ENCODE measurements at places on chromosomes 4 and X.

- DNase-seq, result no peak
These were observed 139.2 kb downstream of the SHOX start for GRCh38 chrX:769796-770195.

DNA sequence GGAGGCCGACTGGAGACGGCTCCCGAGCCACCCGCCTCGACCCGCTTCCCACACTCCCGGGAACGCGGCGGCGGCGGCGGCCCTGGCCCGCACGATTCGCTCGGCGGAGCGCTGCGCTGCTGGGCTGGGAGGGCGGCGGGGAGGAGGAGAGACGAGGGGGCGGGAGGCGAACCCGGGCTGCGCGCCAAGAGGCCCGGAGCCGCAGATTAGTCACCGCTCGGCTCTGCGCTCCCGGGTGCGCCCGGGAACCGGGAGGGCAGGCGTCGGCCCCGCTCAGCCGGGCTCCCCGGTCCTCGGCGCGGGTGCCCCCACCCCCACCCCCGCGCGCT, 11.2 kb upstream of the BCOR start:
- peak; percentile 56 for DNase-seq

DNA sequence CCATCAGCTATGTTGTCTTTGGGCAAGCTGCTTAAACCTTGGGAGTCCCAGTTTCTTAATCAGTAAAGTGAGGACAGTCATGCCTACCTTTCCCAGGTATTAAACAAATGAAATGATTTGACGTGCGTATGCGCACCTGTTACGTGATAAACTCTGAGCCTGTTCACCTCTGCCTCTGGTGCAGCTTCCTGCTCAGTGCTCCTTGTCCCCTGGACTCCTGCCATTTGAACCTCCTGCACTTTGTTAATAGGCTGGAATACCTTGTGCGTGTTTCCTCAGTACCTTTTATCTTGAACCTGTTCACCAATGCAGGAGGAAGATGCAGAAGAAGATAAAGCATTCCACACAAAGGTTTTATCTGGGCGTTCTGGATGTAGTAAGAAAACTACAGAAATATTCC, 211.9 kb downstream of the CEP135 start:
- DNase-seq, result no peak

DNA sequence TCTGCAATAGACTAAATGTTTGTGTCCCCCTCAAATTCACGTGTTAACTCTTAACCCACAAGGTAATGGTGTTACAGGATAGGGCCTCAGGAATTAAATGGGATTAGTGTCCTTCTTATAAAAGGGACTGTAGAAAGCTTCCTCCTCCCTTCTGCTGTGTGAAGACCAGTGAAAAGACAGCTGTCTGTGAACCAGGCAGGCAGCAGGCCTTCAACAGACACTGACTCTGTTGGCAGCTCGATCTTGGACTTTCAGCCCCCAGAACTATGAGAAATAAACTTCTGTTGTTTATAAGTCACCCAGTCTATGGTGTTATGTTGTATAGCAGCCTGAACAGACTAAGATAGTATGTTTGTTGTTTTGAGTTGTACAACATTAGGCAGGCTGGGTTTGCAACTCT, 208.1 kb downstream of the GBA3 start:
- no peak for DNase-seq

- DNase-seq, result no peak
These were observed 2353.6 kb downstream of the PCDH7 start for GRCh38 chr4:33073811-33074210.

- DNase-seq, result no peak
These were observed 186.6 kb upstream of the MAOA start for GRCh38 chrX:43469391-43470054.

DNA sequence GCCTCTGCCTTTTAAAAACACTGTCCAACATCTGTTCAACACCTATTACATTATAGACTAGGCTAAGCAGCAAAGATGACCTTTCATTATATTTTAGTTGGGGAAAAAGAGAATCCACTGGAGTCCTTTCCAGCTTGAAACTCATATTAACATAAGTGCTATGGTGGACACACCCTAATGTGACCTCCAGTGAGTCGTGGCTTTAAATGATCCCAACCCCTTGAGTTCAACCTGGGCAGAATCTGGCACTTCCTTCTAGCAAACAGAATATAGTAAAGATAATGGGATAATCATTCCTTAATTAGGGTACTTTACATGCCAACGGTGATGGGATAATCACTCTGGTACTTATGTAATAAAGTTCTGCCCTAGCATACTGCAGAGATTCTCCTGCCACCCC, 162.6 kb downstream of the MAB21L2 start:
- no peak for DNase-seq

- no peak for DNase-seq
These were observed 215.8 kb upstream of the RASGEF1B start for GRCh38 chr4:81687471-81687870.

All from CD4-positive, alpha-beta T cell treated with Interleukin-6 at 100 ng/mL for 8 hours (primary cell).